ENCODE measurements at places on chromosomes 2 and 18. TPM values are rescaled to one million over a fixed set of nuclear protein-coding genes. Genes with fewer than 3 reads are reported as not detected.

Gene SEPTIN10
- total RNA-seq: 149 TPM

Gene GKN2
- total RNA-seq: 0.24 TPM

GRCh38 chr2:72940786-72941185 lies 23.5 kb downstream of the EMX1 start:
- no peak for DNase-seq

- DNase-seq: no peak
Measured at GRCh38 chr2:204258890-204259289, 286.4 kb upstream of the PARD3B start.

DNA sequence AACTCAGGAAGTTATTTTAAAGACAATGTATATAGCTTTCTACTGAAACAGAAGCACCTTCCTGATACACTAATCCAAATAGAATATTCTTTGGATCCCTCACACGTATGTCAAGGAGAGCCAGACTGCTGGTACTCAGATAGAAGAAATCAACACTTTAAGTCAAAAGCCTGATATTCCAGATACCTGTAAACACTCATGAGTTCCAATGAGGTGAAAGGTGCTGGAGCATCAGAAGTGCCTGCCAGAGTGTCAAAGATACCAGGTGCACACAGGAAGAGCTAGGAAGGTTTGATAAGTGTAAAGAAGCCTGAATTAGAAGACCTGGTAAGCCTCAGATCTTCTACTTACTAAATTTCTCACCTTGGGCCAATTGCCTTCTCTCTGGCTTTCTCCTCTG lies 226.3 kb upstream of the SP5 start:
- DNase-seq: no peak
